Stimulated activated CD8-positive, alpha-beta memory T cell treated with anti-CD3 and anti-CD28 coated beads, Interleukin-7, amount 100 ng/mL, for 1 hour (primary cell): ENCODE measurements at places on chromosomes 1 and 21.
A peak's percentile ranks its signal among the peaks of the same experiment; 100 is the strongest.

- no peak for DNase-seq
These were observed 2.9 kb upstream of the LRP8 start for GRCh38 chr1:53330819-53331218.

GRCh38 chr1:181318858-181319235 is 164.5 kb upstream of the CACNA1E start:
- DNase-seq: peak; percentile 6

GRCh38 chr1:24558902-24559791 is 3.3 kb downstream of the NCMAP start:
- DNase-seq: no peak

GRCh38 chr1:243801378-243801777 is 48.7 kb downstream of the AKT3 start:
- no peak for DNase-seq

- no peak for DNase-seq
These were observed 14.7 kb downstream of the S100A10 start for GRCh38 chr1:151978922-151979321.
